Nephron progenitor cell (in vitro differentiated cells): ENCODE measurements at places on chromosomes 3 and 15.

GRCh38 chr15:90232196-90232595, 1.5 kb downstream of the CIB1 start:
- no peak for DNase-seq

DNA sequence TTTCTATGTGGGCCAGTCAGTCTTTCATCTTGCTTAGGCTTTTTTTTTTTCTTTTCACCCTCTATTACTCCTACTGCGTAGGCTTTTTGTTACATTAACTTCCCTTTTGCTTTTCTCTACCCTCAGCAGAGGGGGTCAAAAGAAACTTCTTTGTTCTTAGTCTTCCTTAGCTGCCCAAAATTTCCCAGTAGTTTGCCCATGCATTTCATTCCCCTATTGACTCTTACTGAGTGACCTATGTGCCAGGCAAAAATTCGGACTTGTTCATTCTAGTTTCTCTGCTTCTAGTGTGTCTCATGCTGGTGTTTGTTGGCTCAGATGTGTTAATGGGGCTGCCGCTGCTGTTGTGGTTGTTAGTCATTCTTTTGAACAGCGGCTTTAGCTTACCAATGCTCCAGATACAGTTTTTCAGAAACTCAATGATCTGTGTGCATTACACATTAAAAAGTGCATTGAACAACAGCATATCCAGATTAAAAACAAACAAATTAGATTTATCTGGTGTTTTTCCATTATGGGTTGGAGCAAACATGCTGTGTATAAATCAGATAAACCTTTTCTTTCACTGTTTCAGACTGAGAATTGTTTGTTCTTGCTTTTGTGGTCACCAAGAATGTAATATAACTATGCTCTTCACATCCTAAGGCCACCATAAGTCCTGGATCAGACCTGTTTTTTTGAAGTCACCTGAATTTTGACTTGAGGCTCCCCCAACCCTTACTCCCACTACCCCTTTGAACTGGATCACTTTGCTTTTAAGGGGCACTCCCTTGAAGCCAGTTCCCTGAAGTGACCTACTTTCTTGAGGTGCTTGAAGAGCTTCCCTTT, 43.1 kb downstream of the PDE8A start:
- DNase-seq: no peak

- DNase-seq: no peak
These were observed 22.0 kb downstream of the CGNL1 start for GRCh38 chr15:57398336-57398735.

DNA sequence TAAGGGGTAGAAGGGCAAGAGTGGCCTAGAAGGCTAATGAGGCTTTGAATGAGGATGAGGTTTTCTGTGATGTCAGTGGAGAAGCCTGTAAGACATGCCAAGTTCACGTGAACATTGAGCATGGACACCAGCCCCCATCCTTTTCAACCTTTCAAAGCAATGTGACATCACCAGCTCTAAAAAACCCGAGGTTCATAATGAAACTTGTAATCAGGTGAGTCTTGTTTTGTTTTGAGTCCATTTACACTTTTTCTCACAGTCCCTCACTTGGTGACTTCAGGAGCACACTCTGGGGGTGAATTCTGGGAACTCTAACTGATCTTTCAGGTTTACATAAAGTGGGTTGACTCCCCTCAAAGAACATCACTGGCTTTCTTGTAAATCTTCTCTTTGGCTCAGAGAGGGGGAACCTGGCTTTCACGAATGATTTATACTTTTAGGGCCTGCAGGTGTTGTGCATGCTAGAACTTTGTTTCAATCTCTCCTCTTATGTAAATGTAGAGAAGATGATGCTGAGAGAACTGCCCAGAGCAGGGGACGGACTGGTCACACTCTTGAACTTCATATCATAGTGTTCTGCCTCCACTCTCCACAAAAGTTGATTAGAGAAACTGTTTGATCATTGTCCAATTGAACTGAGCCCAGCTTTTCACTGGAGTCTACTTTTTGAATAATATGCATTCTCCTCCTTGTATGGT, 224.7 kb upstream of the SATB1 start:
- DNase-seq: no peak

DNA sequence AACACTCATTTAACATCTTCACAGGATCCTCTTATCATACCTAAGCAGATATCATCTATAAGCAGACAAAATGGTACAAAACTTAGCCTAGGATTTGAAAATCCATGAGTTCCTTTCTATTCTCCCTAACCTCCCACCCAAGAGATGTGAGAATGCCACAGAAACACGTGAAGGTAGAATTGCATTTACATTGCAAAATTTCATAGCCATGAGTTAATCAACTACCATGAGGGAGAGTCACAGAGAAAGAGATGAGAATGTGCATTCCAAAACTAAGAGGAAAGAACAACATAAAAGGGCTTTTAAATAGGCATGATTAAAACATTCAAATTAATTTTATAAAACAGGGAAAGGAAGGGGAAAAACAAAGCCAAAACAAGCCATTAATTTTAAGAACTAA, 806.2 kb downstream of the NTRK3 start:
- DNase-seq: no peak

DNA sequence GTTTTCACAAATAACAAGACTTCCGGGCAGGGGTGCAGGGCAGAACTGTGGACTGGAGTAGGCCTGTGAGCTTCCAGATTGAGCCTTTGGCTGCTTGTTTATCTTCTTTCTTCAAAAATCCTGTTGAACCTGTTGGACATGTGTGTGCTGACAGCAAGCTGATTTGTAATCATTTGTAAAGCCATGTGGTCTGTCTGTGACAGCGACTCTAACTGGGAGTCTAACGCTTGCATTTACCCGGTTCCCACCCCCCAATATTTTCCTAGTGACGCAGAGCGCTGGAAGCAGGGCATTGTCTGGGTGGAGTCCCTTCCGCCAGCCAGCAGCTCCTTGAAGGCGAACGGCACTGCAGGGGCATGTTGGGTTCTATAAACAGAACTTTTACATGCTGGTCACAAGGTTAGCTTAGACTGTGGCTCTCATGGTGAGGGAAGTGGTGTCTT, 85.7 kb upstream of the MYZAP start:
- no peak for DNase-seq

DNA sequence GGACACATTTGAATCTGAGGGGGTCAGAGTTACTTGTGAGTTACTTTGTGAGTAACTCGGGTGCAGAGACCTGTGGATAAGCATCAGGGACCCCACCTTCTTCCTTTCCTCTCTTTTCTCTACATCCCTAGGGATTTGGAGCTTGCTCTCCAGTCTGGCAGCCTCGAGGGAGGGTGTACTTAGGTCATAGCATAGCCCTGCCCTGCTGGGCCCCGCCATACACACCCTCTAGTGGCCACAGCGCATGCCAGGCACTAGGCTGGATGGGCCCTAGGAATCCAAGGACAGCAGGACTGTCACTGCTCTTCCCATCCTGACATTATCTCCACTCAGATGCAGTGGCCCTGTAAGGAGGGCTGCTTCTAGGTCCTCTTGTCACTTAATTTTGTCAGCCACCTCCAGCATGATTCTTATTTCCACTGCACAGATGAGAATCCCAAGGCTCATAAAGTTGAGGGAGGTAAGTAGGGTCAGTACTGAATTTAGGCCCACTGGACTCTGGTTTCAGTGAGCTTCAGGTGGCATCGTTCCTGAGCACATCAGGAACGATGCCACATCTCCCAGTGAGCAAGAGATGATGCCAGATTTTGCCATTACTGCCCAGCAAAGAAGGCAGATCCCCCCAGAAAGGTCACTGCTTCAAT, 3.6 kb upstream of the SMAD6 start:
- peak; percentile 76 for DNase-seq

DNA sequence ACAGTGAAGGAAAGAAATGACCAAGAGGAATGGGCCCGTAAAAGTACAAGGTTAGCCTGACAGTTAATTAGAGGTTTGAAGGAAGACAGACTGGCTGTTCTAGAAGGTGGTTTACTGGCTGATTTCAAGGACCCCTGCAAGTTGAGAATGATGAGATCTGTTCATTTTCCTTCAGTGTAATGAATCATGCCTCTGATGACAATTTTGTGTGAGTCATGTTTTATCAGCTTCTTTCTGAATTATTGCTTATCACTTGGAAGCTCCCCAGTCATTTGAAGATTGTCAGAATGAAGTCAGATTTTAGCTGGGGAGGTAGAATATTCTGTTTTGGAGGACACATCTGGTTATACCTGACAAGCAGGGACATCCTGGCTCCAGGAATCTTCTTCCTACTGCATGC, 50.6 kb downstream of the DRD3 start:
- no peak for DNase-seq

GRCh38 chr3:123683505-123684154, 98.8 kb upstream of the HACD2 start:
- no peak for DNase-seq

GRCh38 chr3:168117853-168118313, 22.2 kb upstream of the GOLIM4 start:
- DNase-seq: no peak

GRCh38 chr3:177789500-177789899, 592.2 kb upstream of the TBL1XR1 start:
- no peak for DNase-seq

- peak; percentile 81 for DNase-seq
These were observed at the start of gene ZNF660 for GRCh38 chr3:44584646-44585501. Gene ZNF660, plus strand, starts transcription at chr3:44584964. Its CDS starts 9,230 bp downstream, at chr3:44594194.

DNA sequence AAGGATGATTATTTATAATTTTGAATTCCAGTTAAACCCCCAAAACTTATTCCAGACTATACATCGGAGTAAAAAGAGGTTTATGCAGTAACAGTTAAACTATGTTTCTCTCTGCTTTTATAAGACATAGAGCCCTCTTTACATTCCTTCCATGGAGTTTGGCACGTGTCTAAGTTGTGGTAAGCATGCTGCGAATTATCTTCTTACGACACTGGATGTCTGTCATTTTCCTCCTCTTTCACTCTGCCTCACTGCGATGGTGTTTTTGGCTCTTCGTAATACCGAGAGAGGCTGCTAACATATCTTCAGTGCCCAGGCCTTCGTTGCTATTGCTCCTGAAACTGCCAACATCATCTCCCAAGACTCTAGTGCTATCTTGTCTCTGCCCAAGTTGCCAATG, 83.9 kb upstream of the TGFBR2 start:
- DNase-seq: no peak

- no peak for DNase-seq
These were observed 3.7 kb upstream of the CCR2 start for GRCh38 chr3:46350262-46350565.

- peak; percentile 11 for DNase-seq
These were observed 39.5 kb downstream of the ISL2 start for GRCh38 chr15:76376029-76376428.

DNA sequence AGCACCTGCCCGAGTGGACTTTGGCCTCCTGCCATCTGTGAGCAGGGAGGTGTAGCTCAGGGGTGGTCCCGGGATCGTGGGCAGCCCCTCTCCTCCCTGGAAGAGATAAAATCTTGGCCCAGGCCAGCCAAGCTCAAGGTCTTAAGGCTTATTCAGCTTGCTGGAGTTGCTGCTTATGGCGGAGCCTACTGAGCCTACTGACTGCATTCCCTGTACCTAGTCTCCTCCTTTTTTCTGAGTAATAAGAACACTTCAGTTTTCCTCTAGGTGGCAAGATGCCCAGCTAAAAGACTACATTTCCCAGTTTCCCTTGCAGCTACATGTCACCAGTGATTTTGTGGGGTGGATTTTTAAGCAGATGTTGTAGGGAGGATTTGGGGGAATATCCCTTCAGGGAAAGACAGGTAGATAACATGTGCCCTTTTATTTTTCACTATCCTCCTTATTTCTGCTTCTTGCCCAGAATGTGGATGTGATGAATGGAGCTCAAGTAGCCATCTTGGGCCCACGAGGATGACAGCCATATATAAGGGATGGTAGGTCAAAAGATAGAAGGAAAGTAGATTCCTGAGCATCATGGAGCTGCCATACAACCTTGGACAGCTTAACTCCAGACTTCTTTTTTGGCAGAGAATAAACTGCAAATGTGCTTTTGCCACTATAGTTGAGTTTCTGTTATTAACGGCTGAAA, 41.4 kb upstream of the INSYN1 start:
- no peak for DNase-seq

DNA sequence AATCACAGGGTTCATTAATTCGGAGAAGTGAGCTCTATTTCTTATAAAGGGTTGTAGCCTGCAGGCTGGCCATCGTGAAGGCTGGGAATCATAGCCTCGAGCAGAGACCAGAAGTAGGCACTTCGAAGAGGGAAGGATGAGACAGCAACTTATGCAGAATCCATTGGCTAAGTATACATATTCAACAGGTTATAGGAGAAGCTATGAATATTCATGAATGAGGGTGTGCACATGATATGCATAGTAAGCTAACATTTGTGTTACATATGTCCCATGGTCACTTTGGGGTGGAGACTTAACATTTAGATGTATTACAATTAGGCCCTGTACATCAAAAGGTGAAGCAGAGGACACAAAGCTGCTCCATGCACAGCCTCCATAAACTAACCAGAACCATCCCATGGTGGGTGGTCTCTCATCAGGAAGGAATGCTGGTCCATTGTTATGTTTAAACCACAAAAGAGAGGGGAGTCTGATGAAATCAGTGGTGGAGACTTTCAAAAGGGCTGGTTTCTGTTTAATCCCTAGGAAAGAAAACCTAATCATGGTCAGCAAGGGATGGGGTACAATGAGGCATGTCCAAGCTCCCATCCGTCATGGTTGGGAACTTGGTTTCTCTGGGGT, 80.8 kb upstream of the FHIT start:
- DNase-seq: no peak
